ENCODE measurements at places on chromosomes 12 and 14.

- DNase-seq: peak; percentile 34
These were observed 412.3 kb downstream of the RAD51B start for GRCh38 chr14:68231898-68232297.

DNA sequence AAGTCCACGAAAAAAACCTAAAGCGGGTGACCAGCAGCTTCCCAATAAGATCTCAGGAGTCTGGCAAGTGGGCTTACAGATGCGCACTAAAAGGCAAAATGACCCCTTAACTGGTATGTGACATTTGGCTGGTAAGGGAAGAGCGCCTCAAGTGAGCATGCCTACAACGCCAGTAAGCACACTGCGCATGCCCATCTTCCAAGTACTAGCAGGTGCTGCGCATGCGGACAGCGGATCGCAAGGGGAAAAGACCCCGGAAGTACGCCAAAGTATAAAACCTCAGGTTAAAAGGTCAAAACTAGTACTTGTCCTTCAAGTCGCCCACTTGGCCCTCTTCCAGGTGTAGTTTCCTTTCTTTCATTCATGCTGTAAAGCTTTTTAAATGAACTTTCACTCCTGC lies 518.5 kb upstream of the MDGA2 start:
- DNase-seq: no peak

DNA sequence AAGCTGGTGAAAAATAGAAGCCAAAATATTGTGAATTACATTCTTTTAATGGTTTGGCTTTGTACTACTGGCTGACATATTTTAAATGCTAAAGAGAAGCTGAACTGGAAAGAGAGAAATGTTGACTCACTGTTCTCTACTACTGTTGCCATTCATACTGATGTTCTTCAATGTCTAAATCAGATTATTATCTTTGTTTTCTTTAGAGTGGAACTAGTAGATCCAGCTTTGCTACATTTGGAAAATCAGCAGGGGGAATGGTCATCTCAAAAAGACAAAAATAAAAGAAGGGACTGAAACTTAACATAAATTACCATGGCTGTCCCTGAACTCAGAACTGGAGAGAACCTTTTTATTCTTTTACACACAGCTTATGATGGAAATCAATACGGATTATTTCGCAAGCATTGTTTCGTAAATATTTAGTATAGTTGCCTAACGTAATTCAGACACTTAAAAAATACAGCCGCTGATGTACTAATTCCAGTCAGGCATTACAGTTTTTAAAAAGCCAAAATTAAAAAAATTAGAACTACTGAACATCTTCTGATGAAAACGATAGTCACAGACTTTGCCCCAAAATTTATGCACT lies 76.3 kb upstream of the OTX2 start:
- no peak for DNase-seq

DNA sequence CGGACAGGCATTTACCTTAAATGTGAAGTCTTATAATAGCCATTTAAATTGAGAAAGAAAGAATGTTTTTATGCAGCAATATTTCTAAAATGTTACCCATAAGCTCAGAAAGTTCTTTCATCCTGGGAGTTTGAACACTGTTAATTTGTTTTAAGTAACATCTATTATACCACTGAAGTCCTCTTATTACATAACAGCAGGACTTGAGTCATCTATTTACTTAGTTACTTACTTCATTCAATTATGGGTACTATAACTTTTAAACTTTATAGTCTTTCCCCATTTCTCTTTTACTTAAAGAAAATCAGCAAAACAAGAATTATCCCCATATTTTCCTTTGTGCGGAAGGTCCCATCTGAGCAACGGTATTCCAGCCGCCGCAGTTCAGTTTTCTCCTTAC lies 473.1 kb downstream of the ETNK1 start:
- DNase-seq: no peak

GRCh38 chr12:22282283-22282682 lies 52.2 kb downstream of the ST8SIA1 start:
- DNase-seq: peak; percentile 52

GRCh38 chr12:53231921-53232645 lies at the start of gene RARG:
RARG (minus strand) TSS chr12:53232209; CDS start chr12:53227545, 4,664 bp downstream.
- DNase-seq: peak; percentile 25
